ENCODE measurements at places on chromosomes 2 and 18.

DNA sequence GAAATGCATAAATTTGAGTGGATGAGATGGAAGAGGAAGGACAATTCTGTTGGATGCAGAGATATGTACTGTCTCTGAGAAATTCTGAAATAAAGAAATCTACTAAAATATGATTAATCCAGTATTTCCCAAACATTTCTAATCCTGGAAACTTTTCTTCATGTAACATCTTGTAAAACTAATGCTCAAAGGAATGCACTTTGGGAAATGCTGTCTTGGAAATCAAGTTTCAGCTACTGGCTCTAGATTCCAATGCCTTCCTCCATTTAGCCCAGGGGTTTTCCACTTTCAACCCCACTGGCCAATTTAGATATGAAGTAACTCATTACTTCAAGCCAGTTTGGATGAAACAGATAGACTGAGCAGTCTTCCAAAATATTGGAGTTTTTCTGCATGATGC lies 355.1 kb downstream of the TXNL1 start:
- no peak for DNase-seq

- DNase-seq: no peak
Observed at GRCh38 chr18:48319801-48320638, 89.2 kb downstream of the ZBTB7C start.

- no peak for DNase-seq
Observed at GRCh38 chr2:181231151-181231550, 226.0 kb upstream of the ITGA4 start.

DNA sequence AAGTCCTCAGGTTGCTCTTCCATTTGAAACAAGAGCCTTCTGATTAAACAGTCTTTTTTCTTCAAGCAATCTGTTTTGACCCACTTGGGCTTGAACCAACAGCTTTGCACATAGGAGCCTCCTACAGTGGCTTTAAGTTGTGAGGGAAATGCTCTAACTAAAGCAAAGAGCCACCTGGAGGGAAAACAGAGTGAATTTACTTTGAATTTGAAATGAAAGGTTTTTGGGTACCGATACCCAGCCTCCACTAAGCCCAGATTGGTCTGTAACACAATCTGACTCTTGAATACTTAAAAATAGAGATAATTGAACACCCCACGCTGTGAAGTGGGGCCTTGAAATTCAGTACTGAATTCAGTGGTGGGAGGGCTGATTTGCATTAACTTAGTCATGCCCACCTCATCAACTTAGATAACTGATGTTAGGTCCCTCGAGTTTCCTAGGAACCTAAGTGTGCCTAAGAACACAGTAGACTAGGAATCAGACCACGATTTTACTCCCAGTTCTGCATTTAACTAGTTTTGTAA lies 56.3 kb upstream of the ACVR1C start:
- no peak for DNase-seq

- no peak for DNase-seq
Observed at GRCh38 chr2:86031606-86032005, 74.1 kb downstream of the POLR1A start.

DNA sequence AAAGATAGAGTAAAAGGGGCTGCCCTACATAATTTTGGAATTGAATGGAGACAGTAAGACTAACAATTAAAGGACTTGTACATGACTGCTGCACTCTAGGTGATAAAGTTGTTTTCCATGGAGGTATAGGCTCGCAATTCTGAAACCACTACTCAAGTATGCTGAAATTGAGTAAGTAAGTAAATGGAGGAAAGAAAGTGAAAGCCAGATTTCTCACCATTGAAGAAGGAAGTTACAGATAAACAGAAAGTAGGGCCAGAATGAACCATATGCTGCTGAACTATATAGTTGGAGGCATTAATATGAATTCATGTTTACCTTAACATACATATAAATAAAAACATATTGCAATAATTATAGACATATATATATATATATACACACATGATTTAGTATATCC lies 225.7 kb upstream of the ST6GAL2 start:
- no peak for DNase-seq

DNA sequence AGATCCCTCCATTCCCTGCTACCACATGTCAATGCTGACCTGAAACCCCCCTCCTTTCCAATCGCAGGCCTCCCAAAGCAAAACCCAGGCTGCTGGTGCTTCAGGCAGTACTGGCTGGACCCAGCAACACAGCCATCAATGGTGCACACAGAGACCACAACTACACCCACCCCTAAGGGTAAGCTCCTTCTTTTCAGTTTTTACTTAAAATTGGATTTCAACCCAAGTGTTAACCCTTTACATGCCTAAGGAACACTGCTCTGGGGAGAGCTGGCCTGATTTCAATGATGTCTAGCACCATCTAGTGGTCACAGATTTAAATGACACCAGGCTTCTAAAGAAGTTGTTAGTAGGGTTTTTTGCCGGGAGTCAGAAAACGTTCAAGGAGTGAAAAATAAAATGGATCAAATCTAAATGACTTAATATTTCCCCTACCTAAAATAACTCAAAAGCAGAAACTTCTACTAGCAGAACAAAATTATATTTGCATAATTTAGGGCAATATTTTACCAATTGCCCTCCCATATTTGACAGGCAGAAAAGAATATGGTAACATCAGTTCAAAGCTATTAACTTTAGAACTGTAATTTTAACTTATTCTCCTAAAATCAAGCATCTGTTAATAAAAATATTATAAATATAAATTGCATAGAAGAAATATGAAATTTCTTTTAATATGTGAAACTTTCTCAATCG lies 24.6 kb downstream of the FECH start:
- DNase-seq: no peak

GRCh38 chr2:28086611-28087010 lies 196.1 kb downstream of the BABAM2 start:
- DNase-seq: no peak
